ENCODE measurements at places on chromosomes 2 and 18.

- no peak for DNase-seq
These were observed 48.4 kb downstream of the MAP2 start for GRCh38 chr2:209472112-209472832.

DNA sequence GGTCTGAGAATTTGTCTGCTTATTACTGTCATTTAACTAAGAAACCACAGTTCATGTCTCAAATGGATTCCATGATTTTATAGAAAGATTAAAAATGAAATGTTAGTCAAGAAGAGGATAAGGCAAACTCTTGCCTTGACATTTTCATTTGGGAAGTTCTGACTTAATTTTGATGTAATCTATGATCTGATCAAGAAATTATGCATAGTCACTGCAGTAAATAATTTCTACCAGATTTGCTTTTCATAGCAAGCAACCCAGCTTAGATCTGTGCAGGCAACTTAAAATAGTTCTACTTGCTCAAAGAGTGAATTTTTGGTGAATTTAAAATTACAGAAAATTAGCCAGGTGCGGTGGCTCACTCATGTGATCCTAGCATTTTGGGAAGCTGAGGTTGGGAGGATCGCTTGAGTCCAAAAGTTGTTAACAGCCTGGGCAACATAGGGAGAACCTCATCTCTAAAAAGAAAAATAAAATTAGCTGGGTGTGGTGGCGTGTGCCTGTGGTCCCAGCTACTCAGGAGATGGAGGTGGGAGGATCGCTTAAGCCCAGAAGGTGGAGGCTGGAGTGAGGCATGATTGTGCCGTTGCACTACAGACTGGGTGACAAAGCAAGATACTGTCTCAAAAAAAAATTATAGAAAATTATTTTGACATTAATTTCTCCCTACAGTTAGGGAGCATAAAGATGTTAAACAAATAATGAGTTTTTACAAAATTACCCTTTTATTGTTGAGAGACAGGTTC, 158.7 kb upstream of the MYO3B start:
- DNase-seq, result no peak

DNA sequence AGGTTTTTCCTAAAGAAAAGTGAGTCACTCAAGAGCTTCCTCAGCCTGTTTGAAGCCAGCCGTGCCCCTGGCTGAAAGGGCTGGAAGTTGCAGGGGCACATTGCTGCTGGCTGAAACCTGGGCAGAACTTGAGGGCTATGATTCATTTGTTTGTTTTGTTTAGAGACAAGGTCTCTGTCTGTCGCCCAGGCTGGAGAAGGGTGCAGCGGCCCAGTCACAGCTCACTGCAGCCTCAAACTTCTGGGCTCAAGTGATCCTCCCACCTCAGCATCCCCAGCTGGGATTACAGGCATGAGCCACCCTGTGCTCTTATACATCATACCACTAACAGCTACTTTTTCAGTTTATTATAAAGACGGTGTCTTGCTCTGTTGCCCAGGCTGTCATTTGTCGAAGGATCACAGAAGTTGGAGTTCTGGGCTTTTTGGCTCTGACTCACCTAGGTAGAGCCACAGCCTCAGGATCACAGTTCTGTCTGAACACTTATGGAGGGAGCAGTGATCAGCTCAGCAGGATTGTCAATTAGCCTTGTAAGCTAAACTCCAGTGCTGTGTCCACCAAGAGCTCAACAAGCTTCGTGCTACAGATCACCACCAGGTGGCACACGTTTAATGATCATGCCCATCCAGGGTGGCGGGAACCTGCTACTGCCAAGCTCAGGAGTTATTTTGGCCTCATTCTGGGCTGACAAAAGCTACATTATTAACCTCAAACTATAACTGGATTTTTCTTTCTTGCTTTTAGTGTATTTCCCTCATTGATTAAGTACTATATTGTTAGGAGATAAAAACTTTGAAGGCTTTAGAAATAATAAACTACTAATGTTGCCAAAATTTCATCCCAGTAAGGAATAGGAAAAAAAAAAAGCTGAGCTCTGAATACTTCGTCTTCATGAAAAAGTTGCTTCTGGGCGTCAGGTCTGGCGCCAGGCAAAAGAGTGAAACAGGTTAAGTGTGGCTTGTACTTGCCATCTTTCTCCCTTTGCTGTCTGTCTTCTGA, 57.9 kb downstream of the ARHGEF33 start:
- DNase-seq, result peak; percentile 61

GRCh38 chr2:158221063-158222020, 119.7 kb downstream of the UPP2 start:
- no peak for DNase-seq

DNA sequence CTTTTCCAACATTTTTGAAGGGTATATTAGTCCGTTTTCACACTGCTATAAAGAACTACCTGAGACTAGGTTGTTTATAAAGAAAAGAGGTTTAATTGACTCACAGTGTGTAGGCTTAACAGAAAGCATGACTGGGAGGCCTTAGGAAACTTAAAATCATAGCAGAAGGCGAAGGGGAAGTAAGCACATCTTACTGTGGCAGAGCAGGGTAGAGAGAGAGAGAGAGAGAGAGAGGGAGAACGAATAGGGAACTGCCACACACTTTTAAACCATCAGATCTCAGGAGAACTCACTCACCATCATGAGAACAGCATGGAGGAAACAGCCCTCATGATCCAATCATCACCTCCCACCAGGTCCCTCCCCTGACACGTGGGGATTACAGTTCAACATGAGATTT, 420.3 kb downstream of the SOCS6 start:
- no peak for DNase-seq

DNA sequence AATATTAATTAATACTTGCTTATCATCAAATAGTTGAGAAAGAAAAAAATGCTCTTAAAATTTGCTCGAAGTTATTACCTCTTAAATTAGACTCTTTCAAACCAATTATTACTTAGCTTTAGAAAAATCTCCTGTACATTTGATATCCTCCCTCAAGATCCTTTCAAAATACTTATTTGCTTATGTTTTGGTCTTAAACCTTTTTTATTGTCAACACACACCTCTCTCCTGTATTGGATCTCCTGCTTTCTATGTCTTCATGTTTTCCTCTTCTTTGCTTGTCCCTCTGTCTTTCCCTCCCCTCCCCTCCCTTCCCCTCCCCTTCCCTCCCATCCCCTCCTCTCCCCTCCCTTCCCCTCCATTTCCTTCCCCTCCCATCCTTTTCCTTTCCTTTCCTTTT, 14.0 kb downstream of the OSBPL6 start:
- DNase-seq, result no peak

- DNase-seq, result no peak
These were observed 69.3 kb downstream of the NCKAP5 start for GRCh38 chr2:133498662-133499585.

- DNase-seq, result no peak
These were observed 103.3 kb downstream of the TMEFF2 start for GRCh38 chr2:192091476-192091875.

DNA sequence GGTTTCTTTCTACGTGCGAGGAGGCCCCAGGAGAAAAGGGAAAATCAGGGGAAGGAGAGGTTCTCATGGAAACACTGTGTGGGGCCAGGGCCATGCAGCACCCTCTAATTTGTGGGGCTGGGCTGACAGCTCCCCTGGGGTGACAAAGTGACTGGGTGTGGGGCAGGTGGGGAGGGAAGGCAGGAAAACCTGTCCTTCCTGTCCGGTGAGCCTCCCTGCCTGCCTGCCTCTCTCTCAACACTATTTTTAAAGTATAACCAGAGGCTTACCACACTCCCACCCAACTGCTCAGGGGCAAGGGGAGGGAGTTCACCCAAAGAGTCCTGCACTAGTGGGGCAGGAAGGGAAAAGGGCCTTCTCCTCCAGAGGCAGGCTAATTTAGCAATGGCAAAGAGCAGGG, 10.5 kb upstream of the EPAS1 start:
- no peak for DNase-seq

DNA sequence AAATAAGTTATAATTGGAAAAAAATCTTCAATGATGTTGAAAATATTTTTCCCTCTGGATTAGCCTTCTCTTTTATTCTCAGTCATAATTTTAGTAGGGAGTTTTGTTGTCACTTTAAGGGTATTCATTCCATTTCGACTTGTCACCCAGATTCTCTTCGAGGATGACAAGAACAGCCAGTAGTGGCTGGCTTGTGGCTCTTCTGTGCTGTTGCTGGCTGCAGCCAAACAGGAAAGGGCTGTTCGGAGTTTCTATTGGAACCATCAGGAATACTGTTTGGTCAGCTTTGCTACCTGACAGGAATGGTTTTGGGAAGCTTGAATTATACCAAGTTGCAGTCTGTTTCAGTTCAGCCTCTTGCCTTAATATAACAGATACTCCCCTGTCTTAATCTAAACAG, 41.6 kb downstream of the MGAT5 start:
- no peak for DNase-seq

DNA sequence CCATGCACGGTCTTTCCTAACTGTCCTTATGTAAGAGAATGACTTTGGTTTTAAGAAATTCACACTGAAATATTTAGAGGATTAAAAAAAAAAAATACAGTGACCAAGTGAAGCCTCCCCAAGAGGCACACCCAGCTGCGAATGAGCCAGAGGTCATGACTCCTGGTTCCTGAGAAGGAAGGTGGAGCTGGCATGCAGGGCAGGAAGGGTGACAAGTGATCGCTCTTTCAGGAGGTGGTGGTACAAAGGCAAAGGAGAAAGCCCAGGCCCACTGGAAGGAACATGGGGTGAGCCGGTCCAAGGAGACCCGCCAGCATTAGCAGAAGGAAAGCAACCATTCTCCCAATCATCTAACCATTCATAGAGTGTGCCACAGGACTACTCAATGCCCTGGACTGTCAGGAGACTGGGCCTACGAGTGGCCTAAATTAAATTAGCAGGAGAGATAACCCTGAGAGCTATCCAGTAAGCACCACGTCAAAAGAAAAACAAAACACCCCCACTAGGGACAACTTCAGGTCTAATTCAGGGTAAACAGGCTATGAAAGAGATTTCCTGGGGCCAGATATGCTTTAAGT, 7.8 kb downstream of the INO80C start:
- DNase-seq, result no peak

DNA sequence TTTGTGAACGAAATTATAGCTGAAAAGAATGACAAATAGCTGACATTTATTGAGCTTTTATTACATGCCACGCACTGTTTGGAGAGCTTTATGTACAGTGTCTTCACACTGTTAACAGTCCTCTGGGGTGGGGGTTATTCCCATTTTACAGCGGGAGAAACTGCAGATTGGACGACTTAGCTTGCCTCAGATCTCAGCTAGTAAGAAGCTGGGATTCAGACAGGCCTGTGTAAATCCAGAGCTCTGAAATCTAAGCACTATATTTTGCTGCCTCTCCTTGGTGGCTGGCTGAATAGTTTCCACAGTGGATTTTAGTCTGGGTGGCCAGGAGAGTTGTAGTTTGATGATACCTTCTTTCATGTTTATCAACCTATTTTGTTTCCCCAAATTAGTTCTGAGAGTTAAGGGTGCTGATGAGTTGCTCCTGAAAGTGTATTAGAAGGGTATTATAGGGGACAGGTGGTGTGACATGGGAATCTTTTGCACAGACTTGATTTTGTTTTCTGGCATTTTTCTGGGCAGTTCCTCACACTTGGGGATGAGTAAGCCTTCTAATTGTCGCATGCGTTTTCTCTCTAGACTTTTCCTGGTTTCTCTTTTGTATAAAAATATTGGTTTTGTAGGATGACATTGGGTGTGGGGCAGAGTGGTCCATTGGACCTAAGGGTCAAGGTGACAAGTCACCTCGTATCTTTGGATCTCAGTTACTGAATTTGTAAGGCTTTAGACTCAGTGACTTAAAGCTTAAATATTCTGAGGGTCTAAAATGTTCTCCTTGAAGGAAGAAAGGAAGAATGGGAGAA, 1.5 kb downstream of the ACSL3 start:
- DNase-seq, result no peak

- no peak for DNase-seq
These were observed 810.9 kb downstream of the CPS1 start for GRCh38 chr2:211367293-211367692.

- no peak for DNase-seq
These were observed 4.5 kb downstream of the SFXN5 start for GRCh38 chr2:73067043-73067442.

DNA sequence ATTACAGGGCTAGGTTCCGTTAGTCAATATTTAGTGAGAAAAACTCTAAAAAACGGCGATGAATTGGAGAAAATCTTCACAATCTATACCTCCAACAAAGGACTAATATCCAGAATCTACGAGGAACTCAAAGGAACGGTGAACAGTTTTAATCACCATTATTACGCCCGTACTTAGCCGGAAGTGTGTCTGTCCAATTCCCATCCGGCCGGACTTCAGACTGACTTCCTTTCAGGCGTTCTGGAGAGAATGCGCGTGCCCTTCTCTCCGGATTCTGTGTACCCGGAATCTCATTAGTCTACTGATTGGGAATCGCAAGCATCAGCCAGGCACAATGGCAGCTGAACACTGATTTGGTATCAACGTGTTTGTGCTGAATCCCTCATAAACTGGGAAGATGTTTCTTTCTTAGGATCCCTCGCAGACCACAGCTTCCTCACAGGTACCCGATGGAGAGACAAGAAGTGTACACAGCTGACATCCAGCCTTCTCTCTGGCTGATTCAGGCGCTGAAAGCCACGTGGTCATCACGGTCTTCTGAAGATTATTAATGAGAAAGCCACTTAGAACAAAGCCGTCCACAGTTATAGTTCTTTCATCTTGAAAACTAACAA, 239.9 kb downstream of the ZNF516 start:
- DNase-seq, result no peak

DNA sequence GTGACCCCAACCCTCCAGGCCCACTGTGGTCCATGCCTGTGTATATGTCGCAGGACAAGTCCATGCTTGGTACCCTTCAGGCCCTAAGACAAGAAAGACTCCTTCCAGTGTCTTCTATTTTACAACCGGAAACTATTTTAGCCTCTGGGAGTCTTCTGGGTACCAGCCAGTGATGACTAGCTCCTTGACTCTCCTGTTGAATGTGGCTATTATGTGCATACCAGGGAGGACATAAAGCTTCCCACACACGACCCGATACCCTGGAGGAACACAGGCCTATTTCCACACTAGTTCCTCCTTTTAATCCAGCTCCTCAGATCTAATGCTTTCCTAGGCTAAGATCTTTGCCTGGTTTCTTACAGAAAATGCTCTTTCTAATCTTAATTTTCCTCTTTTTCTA, 178.1 kb downstream of the NCKAP5 start:
- no peak for DNase-seq

- no peak for DNase-seq
These were observed 105.2 kb upstream of the TWIST2 start for GRCh38 chr2:238742664-238743063.

DNA sequence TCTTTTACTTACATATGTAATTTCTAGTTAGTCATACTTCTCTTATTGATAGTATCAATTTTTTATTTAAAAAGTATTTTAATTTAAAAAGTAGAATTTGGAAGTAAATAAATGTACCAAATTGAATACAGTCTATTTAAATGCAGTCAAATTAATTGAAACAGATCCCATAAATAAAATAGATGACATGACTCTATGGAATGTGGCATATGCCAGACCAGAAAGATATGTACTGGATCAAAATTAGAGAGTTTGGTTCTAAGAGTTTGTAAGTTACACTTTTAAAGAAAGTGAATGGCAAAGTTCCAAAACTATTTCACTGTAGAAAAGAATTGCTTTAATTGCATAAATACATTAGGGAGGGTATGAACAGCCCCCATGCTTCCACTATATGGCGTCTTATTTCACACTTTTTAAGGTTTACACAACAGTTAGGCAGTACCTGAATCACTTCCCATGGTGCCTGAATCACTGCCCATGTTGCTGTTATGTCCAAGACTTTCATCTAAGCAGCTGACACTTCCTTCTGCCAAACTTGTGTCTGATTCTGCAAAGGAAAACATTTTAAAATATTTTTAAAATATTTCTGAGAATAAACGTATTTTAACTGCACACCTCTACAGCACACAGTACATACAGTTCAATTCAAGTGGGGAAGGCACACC, 25.2 kb downstream of the IFIH1 start:
- DNase-seq, result no peak

Measured in astrocyte of the cerebellum (primary cell).